ENCODE measurements at places on chromosomes 1 and 21.

GRCh38 chr1:41525891-41526587 lies 41.6 kb upstream of the EDN2 start:
- no peak for DNase-seq

GRCh38 chr1:6603238-6603914 lies 707 bp upstream of the KLHL21 start:
- peak; percentile 31 for DNase-seq

DNA sequence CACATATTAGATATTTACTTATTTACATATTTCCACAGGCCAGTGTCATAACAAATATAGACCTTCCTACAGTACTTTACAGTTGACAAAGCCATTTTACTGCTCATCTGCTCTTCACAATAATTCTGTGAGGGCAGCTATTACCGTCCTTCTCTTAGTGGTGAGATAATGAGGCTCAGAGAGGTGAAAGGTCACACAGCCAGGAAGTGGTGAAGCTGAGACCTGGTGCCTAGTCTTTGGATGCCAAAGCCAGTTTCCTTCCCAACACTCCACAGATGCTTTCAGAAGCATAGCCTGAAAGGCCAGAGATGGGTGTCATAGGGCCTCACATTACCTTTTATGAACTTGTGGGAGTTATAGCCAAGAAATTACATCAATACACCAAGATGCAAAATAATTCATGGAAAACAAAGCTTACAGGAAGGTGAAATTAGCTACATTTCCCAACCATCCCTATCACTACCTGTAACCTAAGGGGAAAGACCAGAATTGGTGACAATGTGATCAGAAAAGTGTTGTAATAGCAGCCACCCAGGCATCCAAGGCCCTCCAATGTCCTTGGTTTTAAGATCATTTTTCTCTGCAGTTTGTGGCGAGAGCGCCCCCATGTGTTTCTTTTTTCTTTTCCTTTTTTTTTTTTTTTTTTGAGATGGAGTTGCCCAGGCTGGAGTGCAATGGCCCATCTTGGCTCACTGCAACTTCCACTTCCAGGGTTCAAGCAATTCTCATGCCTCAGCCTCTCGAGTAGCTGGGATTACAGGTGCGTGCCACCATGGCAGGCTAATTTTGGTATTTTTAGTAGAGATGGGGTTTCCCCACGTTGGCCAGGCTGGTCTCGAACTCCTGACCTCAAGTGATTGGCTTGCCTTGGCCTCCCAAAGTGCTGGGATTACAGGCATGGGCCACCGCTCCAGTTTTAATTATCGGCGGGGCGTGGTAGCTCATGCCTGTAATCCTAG lies 26.5 kb upstream of the RPL11 start:
- DNase-seq: no peak

- no peak for DNase-seq
Observed at GRCh38 chr1:10291705-10292104, 81.3 kb downstream of the KIF1B start.

DNA sequence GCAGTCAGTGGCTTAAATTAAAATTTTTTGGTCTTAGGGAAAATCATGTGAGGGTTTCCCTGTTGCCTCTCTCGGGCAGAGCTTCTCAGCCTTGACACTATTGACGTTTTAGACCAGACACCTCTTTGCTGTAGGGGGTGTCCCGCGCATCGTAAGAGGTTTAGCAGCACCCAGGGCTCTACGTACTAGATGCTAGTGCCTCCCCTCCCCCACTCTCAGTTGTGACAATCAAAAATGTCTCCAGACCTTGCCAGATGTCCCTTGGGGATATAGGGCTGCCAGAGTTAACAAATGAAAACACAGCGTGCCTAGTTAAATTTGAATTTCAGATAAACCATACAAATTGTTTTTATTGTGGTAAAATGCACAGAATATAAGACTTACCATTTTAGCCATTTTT lies 293.3 kb downstream of the DISC1 start:
- peak; percentile 58 for DNase-seq

DNA sequence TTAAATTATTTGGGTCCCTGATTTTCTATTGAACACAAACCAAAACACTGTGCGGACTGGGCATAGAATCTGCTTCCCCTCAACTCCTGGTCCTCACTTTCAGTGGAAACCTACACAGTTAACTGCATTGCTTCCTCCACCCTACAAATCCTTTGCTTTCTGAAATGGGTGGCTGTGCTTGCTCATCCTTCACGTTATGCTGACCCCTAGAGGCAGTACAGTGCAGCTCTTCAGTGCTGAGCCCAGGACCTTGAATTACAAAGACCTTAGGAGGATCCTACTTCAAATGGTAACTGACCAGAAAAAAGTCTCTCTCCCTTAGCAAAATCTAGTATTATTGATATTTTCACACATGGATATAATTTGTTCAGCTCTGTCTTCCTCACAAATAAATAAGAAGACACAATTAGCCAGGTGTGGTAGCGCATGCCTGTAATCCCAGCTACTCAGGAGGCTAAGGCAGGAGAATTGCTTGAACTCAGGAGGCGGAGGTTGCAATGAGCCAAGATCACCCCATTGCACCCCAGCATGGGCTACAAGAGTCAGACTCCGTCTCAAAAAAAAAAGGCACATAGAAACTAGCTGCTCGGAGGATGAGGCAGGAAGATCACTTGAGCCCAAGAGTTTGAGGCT lies 63.4 kb upstream of the L1TD1 start:
- no peak for DNase-seq

DNA sequence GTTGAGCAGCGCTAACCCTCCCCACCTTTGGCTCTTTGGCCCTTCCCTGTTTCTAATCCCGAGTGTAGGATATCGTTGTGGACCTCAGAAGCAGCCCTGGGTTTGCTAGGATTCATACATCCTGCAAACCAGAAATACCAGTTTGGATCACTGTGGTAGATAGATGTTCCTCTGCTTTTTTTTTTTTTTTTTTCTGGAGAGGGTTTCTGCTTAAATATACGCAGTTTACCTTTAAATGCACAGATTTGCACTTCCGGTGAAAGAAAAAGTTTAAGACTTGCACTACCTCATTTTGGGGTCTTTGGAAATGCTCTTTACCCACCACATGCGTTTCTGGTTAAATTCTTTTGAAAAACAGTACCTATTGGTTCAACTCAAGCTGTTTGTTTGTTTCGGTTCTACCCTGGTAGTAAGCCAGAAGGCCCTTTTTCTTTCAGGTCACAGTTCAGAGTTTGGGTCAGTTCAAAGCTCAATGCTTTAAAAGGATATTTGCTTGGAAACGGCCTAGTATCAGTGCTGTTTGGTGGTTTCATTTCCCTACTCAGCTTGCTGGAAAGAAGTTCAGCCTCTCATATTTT lies 908 bp downstream of the DDI2 start:
- DNase-seq: peak; percentile 33

DNA sequence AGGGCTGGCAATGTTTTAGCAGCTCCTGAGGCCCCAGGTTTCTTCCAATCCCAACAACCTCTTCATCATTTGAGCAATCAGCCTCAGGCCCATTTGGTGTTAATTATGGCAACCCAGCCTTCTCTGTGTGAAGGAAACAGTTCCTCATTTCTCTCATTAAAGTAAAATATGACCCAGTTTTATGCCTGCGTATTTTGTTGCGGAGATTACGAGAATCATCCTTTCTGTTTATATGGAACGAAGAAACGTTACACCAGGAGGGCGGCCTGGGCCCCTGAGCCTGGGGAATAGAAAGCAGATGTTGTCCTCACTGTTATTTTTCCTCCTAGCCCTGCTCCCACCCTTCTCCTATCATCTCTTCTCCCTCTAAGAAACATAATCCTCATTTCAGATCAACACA lies 332.2 kb upstream of the USP24 start:
- DNase-seq: no peak
